ENCODE measurements at places on chromosomes 13 and 19.

DNA sequence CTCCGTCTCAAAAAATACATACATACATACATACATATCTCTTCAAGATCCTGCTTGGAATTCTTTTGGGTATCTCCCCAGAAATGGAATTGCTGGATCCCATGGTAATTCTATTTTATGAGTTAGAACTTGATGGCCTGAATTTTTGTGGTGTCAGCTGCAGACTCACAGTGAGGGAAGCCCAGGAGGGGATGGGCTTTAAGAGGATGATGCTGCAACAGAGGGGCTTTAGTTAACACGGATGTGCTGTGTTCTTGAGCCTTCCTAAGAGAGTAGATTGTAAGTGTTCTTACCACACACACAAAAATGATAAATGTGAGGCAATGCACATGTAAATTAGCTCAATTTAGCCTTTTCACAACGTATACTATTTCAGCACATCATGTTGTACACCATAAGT is 31.8 kb downstream of the CACNG6 start:
- peak; percentile 38 for DNase-seq

DNA sequence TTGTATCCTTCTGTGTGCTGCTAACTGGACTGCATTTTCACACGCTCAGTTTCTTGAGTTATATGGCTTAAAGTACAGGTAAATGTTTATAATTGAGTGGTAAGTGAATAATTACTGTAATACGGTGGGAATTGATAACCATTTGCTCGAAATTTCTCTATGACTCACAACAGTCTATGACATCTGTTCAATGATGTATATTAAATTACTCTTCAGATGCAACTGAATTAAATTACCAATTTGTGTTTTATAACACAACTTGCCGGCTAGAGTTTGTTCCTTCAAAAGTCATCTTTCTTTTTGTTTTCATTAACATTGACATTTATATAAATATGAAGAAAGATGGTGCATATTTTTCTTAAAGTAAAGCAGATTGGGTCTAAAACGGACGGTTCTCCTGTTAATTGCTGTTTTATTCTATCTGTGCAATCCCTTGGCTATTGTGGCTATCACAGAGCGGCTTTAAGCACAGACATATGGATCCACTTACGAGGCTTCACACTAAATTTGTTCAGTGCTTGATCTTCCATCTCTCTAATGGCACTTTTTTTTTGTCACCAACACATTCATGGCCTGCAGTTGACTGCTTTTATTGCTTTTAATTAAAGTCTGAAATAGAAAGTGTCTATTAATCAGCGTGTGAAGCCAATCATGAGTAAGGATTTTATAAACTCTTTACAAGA is 1291.6 kb upstream of the SLC10A2 start:
- no peak for DNase-seq

DNA sequence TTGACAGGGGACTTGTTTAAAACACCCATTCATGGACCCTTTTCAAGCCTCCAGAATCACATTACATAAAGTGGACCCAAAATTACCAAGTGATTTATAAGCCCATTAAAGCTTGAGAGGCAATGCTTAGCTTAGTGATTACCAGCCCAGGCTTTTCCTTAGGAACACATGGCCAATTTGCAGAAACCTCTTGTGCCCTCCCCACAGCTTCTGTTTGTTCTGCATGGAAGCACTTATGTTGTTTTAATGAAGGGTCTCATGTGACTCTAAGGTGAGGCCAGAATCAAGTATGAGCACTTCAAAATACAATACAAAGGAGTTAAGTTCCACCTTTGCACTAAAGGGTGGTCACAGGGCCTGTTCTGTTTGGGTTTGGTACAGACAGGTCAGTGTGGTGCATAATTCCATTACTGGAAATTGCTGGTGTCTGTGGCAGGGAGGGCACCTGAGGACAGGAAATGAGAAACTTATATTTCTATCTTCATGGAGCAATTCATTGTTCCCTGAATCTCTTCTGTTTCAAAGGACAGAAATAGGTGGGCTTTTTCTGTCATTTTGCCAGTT is 15.3 kb downstream of the ZNF486 start:
- no peak for DNase-seq

- no peak for DNase-seq
These were observed 1.1 kb downstream of the TMEM86B start for GRCh38 chr19:55227241-55228014.

GRCh38 chr13:110286833-110287819 is 19.8 kb downstream of the COL4A1 start:
- no peak for DNase-seq

DNA sequence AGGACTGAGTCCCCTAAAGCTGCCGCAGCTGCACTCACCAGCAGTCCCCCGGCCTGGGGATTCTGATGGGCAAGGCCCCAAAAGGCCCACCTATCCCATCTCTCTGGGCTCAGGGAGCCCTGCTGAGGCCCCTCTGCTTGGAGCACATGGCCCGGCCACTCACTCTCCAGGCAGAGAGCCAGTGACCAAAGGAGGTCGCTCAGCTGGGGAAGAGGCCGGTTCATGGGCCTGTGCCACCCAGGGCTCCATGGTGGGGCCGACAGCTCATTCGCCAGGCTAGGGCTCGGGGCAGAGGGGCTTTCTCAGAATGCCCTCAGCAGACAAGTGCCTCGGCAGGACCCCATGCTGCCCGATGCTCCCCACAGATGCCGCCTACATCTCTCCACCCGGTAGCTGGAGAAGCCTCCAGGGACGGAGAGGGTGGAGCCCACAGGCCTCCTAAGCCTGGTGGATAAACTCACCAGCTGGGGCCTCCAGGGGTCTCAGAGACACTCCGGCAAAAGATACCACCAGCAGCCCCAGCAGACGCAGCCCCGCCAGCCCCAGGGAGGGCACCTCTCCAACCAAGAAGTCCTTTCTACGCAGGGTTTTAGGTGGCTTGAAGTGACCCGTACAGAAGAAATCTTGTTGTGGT is 54.4 kb downstream of the MLLT1 start:
- no peak for DNase-seq

DNA sequence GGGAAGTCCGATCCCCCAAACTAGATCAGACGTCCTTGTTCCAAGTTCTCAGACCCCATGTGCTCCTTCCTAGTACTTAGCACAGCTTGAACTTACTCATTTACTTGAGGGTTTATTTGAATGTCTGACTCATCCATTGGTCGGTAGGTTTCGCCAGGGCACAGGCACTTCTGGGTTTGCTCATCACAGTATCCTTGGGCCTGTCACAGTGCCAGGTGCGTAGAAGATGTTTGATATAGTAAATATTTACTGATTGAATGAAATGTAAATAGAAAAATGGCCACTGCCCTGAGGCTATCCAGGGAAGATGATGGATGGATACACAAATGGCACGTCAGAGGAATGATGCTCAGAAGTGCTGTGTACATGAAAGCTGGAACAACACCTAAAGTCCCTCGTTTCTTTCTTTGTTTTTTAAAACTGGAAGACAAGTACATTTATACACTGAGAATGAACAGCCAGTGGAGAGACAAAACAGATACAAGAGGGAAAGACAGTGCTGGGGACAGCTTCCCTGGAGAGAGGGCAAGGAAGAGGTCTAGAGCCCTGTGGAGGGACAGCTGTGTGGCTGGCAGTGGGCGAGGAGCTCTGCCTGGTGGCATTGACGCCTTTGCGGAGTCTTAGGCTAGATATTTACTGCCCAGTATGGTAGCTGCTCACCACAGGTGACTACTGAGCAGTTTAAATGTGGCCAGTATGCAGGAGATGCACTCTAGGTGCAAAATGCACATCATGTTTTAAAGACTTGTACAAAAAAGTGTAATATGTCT is 31.2 kb upstream of the KL start:
- no peak for DNase-seq

DNA sequence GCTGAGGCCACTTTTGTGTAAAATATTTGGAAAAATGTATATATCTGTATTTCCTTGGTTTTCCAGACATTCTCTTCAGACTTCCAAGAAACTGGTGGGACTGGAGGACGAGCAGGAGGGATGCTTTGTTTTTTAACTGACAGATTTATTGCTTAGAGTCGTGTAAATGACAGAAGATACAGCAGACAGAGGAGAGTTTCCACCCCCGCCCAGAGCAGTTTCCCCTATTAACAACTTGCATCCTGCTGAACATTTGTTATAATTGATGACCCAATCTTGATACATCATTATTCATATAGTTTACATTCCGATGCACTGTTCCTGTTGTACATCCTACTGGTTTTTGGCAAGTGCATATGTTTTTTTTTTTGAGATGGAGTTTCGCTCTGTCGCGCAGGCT is 7.1 kb upstream of the DOCK6 start:
- no peak for DNase-seq

DNA sequence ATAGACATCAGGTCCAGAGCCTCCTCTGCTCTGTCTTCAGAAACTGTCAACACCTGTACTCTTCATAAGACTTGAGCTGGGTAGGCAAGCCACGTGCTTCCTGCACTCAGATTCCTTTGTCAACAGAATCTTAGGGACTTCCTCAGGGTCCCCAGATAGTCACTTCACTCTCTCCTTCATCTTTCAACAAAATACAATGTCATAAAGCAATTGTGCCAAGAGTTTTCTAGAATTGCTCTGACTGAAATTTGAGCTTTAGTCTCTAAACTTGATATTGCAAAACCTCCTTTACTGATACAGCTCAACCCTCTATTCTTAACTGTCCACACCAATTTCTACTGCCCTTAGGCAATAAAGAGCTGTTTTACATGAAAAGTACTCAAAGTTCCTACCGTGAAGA is 179.9 kb downstream of the IRS2 start:
- DNase-seq = no peak

DNA sequence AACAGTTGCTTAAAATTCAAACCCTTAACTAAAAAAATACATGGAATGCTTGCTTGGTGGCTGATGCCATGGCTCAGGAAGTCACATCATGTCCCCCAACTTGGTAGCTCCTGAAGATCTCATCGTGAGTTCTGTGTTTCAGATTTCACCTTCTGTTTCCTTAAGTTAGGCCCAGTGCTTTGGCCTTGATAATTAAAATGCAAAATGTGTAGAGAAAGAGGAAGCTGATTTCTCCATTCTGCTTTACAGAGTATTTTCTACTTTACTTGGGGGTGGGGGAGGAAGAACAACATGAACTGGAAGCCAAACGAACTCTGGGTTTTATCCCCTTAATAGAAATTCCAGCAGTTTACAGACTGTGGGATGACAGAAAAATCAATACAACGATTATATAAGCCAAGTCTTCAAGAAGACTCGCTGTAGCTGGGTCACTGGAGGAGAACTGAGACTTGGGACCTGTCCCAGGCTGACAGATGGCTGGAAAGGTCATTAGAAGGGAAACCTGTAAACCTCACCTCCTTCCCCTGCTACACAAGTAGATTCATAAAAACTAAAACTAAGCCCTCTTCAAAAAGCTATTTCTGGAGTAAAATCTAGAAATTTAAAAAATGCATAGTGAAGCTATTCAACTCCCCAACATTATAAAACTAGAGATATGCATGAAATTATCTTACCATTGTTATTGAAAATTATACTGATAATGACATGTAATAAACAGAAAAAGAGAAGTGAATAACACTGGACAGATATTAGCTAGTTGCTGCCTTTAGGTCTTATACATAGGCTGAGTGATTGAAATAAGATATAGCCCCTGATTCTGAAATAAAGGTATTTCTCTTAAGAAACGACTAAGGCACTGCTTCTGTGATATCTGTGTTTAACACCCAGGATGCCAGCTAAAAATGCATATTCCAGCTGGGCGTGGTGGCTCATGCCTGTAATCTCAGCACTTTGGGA is 22.1 kb upstream of the GGACT start:
- DNase-seq = peak; percentile 82

DNA sequence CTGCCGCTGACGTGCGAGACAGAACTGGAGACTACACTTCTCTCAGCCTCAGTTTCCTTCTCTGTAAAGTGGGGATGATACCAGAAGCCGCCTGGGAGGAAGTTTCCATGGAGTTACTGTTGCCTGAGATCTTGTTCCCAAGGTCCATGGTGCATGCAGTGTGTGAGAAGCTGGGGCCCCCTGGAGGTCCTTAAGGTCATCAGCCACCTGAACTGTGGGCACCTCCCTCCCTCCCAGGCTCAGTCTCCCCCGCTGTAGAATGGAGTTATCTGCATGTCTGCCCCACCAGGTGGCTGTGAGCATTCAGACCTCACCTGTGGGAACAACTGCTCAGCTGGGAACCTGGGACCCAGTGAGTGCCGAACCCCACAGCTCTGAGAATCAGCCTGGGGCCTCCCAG is 2.7 kb downstream of the CRX start:
- peak; percentile 7 for DNase-seq

DNA sequence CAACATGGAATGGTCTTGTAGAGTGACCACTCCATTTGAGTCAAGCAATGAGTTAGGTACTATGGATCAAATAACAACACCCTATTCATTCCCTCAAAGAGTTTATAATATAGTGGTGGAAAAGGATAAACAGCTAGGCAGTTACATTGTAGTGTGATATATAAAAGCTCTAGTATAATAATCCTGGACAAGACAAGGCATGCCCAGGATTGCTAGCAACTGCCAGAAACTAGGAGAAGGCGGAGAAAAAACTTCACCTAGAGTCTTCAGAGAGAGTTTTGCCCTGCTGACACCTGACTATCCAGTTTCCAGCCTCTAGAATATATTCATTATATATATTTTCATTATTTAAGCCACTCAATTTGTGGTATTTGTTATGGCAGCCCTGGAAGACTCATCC is 530.6 kb downstream of the KLF12 start:
- no peak for DNase-seq

- no peak for DNase-seq
These were observed 14.6 kb upstream of the EEF1AKMT1 start for GRCh38 chr13:20788312-20788711.

DNA sequence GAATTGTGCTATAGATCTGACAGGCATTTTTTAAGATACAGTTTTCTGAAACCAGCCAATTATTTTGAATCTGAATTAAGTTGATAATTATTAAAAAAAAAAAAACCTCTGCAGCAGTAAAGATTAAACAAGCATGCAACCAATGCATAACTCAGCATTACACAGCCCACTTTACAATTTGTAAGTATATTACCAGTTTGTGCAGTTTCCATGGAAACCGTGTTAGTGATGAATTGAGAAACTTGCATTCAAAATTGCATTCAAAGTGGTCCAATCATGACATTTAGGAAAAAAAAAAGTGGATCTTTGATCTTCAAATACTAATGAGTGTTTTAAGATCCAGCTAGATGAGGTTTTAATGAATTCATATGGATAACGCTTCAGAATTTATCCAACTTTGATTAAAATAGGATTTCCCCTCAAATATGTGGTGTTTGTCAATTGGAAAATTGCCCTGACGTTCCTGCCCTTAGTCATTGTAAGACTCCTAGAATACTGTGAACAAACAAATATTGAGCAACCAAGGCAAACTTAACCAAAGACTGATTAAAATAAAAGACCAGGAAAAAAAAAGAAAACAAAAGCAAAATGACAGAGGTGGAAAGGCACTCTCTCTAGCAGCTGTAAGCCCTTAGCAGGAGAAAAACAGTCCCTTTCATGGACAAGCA is 314.8 kb upstream of the MAB21L1 start:
- DNase-seq = no peak

DNA sequence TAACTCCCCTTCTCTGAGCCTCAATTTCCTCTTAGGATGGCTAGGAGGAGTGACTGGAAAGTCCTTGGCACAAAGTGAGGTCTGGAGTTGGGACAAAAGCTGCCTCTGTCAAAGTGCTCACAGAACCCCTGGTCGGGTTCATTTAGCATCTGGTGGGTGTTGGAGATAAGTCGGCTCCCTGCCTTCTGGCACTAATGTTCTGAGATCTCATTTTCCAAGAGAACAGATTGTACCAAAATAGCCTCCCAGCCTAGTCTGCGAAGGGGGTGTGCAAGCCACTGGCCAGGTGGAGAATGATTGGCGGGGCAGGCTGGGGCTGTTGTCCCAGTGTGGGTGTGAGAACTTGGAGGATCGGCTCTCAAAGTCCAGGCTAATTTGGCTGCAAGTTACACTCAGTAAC is 20.7 kb upstream of the NWD1 start:
- DNase-seq = no peak

- DNase-seq = no peak
These were observed 483.0 kb downstream of the DCT start for GRCh38 chr13:93996481-93996880.

Data from hematopoietic multipotent progenitor cell treated with erythropoietin and hydrocortisone succinate and interleukin-3 and kit ligand, for 4 days (in vitro differentiated cells).